ENCODE measurements at places on chromosomes 16 and 17.

- no peak for DNase-seq
Measured at GRCh38 chr17:41547921-41548843, 20.1 kb upstream of the KRT19 start.

DNA sequence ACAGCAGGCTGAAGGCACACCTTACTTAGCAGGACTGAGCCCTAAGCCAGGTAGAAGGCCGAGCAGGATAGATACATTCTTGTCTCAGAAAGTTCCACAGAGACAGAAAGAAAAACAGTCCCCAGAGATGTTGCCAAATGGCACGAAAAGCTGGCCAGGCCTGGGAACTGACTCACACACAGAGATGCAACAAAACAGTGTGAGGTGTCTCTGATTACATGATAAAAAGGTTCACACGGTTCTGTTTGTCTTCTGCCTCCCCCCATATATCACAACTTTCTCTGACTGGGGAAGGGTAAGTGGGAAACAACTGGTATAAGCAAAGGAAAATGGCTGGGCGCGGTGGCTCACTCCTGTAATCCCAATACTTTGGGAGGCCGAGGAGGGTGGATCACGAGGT is 1.7 kb downstream of the WBP2 start:
- DNase-seq: peak; percentile 83

DNA sequence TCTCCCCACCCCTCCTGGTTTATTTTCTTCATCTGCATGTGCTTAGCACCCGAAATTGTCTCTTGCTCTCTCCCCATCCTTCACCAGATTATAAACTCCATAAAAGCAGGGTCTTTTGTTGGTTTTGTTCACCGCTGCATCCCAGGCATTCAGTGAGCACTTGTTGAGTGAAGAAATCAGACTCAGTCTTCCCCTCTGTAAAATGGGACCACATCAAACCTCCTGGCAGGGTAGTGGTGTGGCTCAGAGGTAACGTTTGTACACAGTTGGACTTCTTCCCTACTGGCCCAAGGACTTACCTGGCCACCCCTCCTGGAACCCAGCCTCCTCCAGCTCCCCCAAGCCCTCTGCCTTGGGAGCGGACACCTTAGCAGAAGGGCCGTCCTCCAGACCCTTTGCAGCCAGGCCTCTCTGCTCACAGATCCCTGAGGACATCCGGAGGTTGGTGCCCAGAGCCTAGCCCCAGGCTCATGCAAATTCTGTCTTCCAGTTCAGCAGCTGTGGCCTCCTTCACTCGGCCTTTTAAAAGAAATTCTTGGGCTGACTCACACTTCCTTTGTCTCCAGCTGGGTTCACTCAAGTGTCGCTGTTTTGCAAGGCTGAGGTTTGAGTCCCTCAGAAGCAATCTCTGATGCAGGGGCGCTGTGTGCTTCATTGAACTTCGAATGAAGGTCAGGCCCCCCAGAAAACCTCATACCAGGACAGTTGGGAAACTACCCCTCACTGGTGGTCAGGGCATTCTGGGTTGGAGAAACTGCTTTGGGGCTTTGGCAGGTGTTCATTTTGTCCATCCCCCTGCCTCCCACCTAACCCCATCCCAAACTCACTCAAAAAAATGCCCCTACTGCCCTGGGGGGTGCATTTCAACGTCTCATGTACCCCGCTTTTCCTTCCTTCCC is 16.8 kb upstream of the RMI2 start:
- peak; percentile 71 for DNase-seq

DNA sequence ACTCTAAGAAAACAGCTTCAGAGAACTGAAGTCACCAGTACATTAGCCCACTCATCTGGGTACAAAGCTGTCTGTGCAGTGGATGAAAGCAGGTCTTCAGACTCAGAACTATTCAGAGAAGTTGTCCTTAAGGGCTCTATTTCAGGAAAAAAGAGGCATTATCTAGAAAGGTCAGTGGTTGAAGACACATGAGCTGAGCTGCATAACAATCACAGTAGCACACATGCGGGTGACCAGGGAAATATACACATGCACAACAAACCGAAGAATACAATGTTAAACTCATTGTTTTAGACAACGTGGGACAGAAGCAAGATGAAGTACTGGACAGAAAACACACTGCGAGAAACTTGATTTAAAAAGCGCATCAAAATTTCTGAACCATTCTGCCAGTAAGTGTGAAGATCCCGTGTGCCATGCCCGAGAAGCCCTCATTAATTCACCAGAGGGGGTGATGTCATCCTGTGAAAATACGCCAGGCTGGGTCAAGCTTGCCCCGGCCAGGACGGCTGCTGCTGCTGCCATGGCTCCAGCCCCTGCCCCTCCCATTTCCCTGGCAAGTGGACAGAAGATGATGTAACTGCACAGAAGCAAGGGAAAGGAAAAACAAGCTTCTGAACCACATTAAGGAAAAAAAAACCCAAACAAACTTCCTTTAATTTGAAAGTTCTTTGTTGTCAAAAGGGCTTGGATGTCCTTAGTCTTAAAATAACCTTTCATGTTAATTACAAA is 10.1 kb downstream of the DYNC1LI2 start:
- DNase-seq: peak; percentile 95

DNA sequence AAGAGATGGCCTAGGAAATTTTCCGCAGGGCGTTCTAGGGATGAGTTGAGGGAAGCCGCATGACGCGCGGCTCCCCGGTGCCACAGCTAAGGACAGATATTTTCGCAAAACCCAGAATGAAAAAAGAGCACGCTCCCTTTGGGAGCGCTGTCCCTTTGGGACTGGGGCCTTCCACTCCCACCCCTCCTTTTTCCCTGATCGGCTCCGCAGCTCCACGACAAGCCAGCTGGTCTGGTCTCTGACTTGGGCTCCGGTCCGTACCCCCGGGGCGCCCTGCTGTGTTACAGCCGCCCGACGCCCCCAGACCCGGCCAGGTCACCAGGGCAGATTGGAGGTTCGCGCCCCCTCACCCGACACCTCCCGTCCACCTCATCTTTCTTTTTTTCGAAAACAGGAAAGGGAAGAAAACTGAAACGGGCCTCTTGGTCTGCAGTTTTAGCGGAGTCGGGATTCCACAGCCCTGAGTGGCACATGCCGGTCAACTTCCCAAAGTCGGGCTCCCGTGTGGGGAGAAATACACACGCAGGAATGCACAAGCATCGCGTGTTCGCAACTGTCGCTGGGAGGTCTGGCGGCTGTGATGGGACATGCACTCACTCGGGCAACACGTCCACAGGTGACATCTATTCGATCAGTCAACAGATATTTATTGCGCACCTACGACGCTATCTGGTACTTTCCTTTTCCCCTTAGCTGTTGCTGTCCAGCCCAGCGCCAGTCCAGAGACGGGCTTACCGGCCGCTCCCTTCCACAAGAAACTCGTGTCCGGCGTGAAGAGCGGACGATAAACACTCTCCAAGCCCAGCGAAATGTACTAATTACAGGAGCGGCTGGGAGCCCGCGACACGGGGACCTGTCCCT is 3.9 kb upstream of the SOX9 start:
- DNase-seq: no peak

DNA sequence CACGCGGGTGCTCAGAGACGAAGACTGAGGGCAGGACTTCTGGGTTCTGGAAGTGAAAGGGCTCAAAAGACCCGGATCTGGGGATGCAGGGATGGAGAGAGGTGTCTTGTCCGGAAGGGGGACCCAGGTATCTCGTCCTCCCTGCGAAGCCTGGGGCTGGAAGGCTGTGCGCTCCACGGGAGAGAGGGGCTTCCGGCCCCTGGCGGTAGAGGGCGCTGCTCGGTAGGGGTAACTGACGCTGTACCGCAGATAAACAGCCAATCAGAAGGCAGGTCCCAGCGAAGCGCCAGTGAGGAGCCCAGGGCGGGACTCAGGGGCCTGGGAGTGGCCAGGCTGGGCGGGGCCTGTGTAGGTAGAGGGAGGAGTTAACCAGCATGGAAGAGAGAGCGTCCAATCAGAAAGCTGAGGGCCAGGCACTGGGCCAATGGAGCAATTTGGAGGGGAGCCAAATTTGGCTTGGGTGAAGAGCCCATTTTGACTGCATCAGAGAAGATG is 804 bp downstream of the TGFB1I1 start:
- DNase-seq: peak; percentile 91

DNA sequence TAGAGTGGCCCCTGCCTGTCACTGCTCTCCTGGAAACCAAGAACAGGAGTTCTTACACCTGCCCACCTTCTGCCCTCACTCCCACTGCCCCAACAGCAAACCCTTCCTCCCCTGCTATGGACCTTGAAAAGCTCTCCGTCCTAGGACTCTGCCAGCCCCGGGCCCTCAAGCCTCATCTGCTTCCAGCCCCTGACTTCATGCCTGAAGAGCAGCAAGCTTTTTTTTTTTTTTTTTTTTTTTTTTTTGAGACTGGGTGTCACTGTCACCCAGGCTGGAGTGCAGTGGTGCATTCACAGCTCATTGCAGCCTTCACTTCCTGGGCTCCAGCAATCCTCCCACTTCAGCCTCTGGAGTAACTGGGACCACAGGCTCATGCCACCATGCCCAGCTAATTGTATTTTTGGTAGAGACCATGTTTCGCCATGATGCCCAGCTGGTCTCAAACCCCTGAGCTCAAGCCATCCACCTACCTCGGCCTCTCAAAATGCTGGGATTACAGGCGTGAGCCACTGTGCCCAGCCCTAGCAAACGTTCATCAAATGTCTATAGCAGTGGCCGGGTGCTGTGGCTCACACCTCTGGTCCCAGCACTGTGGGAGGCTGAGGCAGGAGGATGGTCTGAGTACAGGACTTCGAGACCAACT is 16.9 kb downstream of the CARHSP1 start:
- peak; percentile 0 for DNase-seq

GRCh38 chr17:75983501-75984181 is 4.6 kb downstream of the TEN1 start:
- DNase-seq: no peak

DNA sequence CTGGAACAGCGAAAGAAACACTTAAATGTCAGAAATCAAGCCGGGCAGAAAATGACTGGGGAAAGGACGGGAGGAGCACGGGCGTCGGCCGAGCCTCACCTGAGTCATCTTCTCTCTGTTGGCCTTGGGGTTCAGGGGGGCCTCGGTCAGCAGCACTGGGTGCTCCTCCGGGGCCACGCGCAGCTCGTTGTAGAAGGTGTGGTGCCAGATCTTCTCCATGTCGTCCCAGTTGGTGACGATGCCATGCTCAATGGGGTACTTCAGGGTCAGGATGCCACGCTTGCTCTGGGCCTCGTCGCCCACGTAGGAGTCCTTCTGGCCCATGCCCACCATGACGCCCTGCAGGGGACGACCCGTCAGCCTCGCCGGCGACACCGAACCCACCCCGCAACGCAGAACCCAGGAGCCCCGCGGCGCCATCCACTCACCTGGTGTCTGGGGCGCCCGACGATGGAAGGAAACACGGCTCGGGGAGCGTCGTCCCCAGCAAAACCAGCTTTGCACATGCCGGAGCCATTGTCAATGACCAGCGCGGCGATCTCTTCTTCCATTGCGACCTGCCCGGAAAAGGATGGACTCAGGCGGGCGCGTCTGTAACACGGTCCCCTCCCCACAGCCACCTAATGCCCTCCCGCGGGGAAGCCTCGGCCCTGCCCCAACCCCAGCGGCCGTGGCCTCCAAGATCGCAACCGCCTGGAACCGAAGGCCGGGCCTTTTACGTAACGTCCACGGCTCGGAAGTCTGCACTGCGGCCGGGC is 616 bp downstream of the ACTG1 start:
- DNase-seq: no peak

DNA sequence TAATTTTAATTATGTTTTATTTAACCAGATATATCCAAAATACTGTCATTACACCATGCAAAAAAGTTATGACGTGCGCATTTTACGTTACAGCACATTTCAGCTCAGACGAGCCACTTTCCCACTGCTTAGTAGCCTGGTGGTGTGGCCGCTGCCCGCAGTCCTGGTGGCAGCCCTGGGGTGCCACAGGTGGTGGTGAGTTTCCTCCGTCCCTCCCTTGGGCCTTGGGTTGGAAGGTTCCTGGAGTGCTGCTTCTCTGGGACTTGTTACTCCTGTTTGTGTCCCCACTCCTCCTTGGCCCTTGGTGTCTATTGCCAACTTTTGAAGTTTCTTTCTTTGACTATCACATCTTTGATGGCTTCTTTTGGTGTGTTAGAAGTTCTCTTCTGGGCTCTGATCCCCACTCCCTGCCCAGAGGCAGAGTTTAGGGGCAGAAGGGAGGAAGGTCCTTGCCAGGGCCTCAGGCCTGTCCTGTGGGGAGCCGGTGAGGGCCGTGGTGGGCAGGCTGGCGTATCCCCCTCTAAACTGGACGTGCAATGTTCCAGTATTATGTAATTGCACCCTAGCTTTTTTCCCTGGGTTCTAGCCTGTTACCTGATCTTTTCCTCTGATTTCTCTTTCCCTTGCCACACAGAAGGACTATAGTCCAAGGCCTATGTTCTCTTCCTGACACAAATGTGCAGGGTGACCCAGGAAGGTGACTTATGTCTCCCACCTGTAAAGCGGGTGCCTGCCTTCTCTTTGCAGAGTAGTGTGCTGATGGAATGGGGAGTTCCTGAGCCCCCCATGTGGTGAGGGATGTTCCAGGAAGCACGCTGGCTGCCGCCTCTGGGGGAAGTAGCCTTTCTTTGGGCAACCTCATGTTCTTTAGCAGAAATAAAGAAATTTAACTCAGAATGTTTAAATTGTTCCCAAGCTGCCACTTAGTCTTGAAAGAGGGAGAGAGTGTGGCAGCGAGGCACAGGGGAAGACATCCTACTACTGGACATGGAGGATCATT is 8.4 kb downstream of the MPRIP start:
- no peak for DNase-seq

GRCh38 chr16:64459821-64460220 is 662.0 kb downstream of the CDH11 start:
- no peak for DNase-seq

DNA sequence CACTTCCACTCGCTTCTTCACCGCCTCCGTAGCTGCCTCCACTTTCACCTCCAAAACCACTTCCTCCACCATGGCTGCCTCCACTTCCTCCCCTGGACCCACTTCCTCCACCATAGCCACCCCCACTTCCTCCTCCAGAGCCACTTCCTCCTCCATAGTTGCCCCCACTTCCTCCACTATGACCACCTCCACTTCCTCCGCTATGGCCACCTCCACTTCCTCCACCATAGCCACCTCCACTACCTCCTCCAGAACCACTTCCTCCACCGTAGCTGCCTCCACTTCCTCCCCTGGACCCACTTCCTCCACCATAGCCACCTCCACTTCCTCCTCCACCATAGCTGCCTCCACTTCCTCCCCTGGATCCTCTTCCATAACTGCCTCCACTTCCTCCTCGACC is 4.5 kb downstream of the KRT9 start:
- no peak for DNase-seq

- DNase-seq: no peak
Measured at GRCh38 chr17:37671824-37672547, 28.7 kb upstream of the DDX52 start.

DNA sequence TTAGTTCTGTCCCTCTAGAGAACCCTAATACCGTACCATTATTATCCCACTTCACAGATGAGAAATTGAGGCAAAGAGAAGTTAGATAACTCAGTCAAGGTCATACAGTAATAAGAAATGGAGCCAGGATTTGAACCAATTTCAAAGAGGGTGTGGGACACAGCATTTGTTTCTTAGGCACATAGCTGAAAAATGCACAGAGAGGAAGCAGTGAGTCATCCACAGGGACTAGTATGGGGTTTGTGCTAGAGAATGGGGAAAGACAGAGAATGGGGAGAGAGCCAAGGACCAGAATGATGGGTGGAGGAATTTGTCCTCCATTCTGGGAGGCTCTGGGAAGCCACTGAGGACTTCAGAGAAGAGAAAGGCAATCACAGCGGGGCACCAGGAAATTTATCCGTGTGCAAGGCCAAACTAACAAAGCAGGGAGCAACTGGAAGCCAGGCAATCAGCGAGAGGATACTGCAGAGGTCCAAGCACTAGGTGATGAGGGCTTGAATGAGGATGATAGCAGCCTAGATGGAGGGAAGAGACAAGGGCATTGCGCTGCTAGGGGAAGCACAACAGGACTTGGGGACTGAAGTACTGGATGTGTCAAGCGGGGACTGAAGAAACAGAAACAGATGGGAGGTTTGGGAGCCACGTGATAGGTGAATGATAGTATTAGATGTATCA is 78.1 kb upstream of the ZFHX3 start:
- DNase-seq: peak; percentile 57
